ENCODE measurements at places on chromosomes 1 and 21.

DNA sequence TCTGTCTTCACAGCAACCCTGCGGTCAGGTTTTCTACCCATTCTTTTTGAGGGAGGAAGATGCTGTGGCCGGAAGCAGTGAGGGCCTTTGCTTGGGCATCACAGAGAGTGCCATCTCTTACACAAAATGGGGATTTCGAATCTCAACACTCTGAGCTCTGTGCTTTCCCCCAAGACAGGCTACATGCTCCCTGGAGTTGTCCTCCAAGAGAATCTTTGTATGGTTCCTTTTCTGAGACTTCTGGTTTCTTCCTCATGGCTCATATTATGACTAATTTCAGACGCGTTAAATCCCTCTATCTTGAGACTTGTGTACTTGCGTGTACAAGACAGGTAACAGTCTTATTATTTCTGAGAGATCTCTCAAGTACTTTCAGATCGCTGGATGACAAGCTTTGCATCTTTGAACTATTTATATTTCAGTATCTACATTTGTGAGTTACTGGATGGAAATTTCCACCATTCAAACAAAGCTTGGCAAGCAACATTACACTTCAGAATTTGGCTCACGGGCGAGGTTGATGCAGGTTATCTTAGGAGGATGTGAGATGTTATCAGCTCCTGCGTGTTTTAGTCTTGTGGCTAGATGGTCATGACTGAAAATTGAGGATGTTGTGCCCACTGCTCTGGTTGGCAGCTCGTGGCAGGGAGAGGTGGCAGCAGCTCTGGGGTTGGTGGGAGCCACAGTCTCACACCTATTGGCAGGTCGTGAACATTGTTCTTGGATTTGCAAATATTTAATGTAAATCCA is 19.4 kb downstream of the ABCG1 start:
- DNase-seq, result peak; percentile 37

GRCh38 chr1:163131981-163132380 is 62.8 kb downstream of the RGS4 start:
- DNase-seq, result no peak

DNA sequence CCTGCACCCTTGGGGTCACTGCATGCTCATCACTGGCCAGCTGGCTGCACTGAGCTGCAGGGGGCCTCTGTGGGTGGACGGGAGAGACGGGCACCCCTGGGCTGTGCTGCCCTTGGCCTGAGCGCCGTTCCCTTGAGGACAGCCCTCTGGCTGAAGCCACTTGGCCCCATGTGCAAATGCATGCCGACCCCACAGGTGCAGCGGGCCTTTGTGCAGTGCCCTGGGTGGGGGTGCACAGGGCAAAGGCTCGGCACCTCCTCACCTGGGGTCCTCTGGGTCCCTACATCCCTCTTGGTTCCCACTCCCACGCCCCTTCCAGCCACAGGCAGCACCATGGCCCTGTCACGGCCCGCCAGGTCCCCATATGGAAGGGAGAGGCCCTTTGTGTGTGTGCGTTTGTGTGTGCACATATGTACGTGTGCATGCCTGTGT is 41.3 kb downstream of the COQ8A start:
- DNase-seq, result no peak

DNA sequence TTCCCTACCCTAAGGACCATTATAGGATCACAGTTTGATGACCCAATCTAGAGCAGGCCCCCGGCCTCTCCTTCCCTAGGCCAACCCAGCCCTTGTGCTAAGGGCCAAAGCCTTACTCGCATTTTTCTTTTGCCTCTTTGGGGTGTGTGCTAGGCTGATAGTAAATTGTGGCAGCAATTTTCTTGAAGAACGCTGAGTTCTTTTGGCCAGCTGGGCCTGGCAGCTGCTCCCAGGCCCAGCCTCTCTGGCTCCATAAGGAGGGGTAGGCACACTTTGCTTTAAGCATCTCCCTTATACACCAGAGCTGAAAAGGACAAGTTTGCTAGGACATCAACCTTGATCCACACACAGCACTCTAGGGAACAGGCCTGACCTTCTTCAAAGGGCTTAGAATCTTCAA is 4.2 kb downstream of the OLFML2B start:
- no peak for DNase-seq

DNA sequence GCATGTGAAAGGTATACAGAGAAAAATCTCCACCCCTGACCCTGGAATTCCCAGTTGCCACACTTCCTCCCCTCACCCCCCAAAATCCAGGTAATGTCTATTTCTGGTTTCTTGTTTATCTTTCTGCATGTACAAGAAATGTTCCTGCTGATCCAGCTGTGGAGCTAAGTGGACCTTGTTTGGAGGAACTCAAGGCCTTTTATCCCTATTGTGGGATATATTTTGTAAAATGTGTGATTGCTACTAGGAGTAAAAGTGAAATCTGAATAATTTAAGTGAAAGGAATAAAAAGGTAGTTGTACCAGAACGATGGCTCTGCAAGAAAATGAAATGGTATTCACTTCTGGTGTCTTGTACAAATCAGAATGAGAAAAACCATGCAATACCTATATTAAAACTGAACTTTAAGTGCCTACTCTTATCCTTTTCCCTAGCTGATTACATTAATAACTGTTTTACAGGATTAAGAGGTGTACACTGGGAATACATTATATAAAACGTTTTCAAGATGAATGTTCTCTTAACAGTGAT is 3.0 kb downstream of the SPEN start:
- no peak for DNase-seq

- no peak for DNase-seq
Observed at GRCh38 chr1:229253151-229253974, 17.5 kb upstream of the RAB4A start.

- DNase-seq, result no peak
Observed at GRCh38 chr1:29428997-29429396, 192.7 kb downstream of the PTPRU start.

DNA sequence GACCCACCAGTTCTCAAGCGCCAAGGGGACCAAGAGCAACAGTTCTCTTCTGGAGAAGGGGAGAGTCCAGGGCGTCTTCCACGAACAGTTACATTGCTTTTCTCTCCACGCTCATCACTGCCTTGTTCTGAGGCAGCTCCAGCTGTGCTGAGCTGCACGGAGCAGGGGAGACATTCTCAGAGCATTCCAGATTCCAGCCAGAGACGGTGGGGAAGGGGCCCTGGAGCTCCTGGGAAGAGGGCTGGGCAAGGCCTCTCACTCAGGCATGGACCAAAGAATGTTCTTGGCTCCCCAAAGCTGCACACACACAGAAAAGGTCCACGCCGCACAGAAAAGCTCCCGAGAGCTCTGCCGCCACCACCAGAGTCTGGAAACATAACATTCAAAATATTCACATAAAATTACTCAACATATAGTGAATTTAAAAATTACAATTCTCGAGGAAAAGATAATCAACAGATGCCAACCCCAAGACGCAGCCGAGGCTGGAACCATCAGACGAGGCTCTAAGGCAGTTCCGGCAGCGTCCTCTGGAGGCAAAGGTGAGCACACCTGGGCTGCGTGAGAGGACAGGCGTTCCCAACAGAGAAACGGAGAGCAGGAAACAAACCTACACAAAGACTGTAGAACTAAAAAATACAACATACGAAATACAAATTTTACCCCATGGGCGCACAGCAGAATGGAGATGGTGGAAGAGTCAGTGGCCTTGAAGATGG is 40.5 kb downstream of the UBE2G2 start:
- peak; percentile 25 for DNase-seq

DNA sequence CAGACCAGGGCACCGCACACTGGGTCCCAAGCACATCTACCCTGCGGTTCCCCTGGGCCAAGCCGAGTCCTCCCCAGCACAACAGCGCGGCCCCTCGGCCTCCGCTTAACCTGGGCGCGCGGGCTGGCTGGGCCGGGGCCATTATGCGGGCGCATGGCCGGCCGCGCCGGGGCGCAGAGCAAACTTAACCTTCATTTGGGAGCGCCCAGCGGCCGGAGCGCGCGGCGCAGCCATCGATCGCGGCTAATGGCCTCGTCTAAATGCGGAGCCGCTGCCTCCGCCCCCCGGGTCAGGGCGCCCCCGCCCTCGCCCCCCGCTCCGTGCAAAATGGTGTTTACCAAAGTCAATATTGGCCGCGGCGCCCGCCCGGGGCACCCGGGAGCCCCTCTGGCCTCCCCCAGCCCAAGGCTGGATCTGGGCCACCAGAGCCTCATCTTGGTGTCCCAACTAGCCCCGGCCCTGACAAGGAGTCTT is 272.1 kb downstream of the TRABD2B start:
- DNase-seq, result no peak

GRCh38 chr1:231207437-231207836 is 33.6 kb upstream of the GNPAT start:
- DNase-seq, result no peak

GRCh38 chr1:244322791-244323521 is 128.8 kb downstream of the ADSS2 start:
- DNase-seq, result peak; percentile 33

DNA sequence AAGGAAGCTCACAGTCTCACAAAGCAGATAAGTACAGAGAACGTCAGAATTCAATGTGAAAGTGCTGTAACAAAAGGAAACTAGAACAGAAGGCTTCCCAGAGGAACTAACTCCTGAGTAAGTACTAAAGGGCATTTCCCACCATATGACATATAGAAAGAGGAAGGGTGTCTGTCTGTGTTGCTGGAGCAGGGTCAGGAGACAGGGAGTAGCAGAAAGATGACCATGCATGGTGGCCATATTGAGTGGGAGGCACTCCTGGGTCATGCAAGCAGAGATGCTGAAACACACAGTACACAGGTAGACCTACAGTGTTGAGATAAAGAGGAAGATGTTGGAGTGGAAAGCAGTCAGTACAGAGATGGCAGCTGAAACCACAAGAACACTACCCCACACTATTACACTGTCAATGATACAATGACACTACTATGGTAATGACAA is 47.3 kb downstream of the SLC25A24 start:
- no peak for DNase-seq

GRCh38 chr21:25508364-25508763 is 98.9 kb downstream of the MRPL39 start:
- no peak for DNase-seq

DNA sequence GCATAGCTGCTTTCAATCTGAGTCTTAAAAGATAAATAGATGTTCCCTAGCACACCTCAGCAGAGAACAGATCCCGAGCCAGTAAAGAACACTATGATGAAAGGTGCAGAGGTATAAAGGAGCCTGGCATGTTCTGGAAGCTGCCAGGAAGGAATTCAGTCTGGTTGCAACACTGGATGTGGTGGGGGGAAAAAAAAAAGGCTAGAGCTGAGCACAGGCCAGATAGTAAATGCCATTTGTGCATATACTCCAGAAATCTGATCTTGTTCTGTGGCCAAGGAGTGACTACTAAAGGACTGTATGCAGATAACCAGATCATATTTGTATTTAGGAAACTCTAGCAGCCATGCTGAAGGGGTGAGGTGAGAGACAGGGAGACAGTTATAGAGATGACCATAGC is 240.3 kb downstream of the VAV3 start:
- no peak for DNase-seq

- DNase-seq, result peak; percentile 73
Observed at GRCh38 chr1:4585216-4585615, 69.2 kb upstream of the AJAP1 start.

- DNase-seq, result no peak
Observed at GRCh38 chr1:44460107-44460882, 55.2 kb downstream of the RNF220 start.

- DNase-seq, result no peak
Observed at GRCh38 chr1:172781513-172782140, 122.7 kb downstream of the FASLG start.

- DNase-seq, result peak; percentile 17
Observed at GRCh38 chr1:119286587-119287181, 81.9 kb upstream of the HAO2 start.

- no peak for DNase-seq
Observed at GRCh38 chr1:18923756-18924211, 21.4 kb upstream of the ALDH4A1 start.

DNA sequence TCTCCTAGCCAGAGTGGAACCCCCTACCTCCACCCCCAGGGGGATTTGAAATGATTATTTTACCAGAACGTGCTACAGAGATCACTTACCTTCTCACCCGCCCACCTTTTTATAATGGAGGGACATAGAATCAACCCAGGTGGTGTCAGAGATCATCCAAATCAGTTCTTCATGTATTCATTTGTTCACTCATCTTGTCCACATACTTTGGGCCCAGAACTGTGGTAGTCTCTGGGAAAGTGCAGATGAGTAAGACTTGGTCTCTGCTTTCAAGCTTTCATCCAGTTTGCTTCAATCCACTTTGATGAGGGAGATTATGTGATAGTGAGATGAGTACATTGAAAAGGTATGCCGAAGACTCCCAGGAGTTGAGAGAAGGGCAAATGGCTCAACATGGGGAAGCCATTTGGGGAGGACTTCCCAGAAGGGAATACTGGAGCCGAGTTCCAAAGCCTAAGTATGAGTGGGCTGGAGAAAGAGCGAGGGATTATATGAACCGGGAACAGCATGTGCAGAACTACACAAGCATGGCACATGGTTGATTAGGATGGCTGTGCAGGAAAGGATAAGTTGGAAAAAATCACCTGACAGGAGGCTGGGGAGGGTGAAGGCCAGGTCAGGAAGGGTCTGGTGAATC is 1.9 kb downstream of the FGGY start:
- DNase-seq, result no peak

DNA sequence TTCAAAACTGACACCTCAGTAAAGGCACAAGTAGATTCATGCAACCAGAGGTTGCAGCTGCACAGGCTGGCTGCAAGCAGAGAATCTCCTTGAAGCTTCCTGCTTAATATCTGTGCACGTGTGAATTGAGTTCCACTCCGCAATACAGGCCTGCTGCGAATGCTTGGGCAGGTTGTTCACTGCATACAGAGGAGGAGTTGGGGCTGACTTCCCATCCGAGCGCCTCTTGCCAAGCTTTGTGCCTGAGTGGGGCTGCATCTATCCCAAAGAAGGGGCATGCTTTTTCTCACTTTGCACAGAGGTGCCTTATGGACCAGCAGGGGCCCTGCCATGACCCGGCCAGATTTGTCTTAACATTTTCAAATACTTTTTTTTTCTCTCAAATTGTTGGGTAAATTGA is 17.9 kb upstream of the PADI1 start:
- peak; percentile 13 for DNase-seq

- DNase-seq, result no peak
Observed at GRCh38 chr1:104028416-104029035, 278.8 kb downstream of the AMY1C start.

- DNase-seq, result no peak
Observed at GRCh38 chr1:41479000-41479807, 5.3 kb downstream of the EDN2 start.

DNA sequence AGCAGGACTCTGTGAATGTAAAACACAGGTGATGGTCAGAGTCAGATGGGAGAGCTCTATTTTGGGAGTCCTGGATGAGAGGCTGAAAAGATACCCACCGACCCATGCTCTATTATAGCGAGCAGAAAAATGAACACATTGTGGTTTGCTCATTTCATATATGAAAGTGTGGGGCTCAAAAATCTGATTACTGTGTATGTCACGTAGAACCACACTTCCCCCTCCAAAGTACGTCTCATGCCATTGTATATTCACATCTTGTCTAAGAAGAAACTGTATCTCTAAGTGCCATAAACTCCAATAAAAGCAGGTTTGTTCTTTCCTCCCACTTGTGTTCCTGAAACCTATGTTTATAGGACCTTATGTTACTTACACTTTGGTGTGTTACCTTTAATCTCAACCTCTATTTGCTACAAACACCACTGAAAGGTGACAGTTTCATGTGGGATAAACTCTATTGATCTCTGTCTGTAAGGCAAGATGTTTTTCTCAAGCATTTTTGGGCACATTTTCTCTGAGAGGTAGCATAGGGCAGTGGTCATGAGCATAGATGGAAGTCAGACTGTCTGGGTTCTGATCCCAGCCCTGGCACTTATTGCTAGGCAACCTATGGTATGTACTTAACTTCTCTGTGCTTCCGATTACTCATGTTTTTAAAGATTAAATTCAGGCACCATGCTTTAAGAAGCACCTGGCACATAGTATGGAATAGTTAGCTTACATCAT is 214.4 kb downstream of the ST6GALNAC3 start:
- DNase-seq, result no peak
